NCI-H1417 treated with DMSO at 0.1 percent for 48 hours (cell line): ENCODE measurements at places on chromosomes 4 and X.

- DNase-seq, result no peak
Measured at GRCh38 chr4:181200076-181200475, 1043.1 kb upstream of the TENM3 start.

DNA sequence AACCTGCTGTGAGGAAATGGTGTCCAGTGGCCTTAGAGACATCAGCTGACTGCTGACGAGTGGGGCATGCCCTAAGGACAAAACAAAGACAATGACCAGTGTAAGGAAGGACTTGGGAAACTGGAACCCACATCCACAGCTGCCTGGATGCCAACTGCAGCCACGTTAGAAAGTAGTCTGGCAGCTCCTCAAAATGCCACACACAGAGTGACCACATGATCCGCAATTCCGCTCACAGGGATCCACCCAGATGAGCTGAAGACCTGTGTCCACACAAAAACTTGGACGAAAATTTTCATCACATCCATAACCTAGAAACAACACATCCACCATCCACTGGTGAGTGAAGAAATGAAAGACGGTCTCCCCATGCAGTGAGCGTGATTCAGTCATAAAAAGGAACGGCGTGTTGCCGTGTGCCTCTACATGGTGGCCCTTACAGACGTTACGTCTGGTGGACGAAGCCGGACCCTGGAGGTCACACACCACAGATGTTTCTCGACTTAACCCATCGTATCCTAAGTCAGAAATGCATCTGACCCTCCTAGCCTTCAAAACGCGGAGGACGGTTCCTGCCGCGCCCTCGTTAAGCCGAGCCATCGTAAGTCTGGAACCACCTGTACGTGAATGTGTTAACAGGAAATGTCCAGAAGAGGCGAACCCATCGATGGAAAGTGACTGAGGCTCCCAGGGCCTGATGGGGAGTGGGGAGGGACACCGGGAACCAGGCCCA lies 40.6 kb upstream of the MXD4 start:
- DNase-seq, result no peak

- DNase-seq, result no peak
Measured at GRCh38 chr4:99636422-99636821, 21.2 kb downstream of the C4orf54 start.

DNA sequence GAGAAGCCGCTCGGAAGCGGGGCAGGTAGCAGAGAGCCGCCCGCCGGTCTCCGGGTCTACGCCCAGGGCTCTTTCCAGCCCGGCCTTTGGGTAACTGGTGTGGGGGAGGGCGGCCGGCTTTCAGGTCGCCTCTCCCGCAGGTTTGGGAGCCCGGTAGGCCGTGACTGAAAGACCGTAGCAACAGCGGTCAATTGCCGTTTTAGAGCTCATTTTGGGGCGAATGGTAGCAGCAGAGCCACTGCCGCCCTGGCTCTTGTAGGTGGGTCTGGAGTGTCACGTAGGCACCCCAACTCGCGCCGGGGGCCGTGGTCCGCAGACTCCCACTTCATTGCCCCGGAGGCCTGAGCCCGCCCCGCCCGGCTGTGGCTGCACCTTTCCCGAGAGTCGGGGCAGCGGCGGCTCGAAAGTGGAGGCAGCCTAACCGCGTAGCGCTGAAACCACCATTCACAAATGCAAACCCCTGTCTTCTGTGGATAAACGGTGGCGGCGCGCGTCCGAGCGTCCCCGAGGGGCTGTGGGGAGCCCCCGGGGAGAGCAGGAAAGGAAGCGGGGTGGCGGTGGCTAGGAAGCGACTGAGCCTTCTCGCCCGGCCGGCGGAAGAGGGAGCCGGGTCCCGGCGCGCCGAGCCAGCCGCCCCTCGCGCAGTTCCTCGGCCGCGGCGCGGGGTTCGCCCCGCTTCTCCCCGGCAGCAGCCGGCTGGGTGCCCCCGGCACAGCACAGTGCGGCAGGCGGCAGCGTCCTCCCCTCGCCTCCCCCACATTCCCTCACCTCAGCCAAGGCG lies 2185.1 kb upstream of the TENM3 start:
- DNase-seq, result peak; percentile 48

DNA sequence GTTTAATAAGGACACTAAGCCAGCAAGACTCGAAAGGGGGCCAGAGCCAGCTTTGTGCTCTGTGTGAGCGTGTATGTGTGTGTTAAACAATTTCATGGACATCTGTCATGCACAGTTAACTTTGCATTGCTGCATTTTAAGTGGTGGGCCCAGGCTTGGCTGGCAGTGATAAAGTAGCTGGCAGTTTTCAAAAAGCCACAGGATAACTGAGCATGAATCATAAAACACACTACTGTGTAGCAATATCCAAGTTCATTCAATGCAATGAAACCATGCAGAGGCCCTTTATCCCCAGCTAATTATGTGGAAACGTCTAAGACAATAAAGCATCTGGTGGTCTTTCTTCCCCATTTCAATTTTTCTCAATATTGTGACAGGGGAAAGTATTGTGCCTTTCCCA lies 132.9 kb downstream of the NKX6-1 start:
- no peak for DNase-seq

DNA sequence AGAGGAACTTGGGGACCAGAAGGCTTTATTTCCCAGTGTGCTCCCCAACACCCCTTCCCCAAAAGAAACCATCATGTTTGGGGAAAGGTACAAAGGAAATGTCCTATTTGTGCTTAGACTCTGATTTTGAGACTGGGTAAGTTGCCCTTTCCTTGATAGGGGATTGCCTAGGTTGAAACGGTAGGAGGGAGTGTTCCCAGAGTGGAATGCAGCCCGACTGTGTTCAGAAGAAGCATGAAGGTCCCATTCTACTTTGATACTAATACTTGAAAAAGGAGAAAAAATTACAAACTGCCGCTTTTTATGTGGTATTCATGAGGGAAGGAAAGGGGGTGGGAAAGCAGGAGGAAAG lies 32.4 kb upstream of the TMEM131L start:
- DNase-seq, result no peak

DNA sequence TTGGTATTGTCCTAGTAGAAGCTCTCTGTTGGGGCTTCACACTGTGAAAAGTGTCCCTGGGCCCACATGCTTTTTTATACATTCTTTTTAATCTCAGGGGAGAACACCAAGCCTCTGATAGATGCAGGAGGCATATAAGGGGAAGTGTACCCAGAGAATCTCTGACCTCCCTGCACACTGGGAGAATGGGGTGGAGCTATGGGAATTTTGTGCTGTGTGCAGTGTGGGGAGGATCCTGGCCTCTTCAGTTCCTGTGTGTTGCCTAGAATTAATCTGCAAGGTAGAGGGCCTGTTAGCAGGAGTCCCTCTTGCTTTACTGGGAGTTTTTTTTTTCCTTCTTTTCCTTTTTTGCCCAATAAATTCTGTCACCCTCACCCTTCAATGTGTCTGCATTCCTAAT lies 49.2 kb upstream of the SPIN4 start:
- DNase-seq, result no peak

- no peak for DNase-seq
Measured at GRCh38 chr4:78207951-78208350, 150.8 kb downstream of the FRAS1 start.
